Stromal cell of bone marrow (primary cell): ENCODE measurements at places on chromosomes 2 and 18.

DNA sequence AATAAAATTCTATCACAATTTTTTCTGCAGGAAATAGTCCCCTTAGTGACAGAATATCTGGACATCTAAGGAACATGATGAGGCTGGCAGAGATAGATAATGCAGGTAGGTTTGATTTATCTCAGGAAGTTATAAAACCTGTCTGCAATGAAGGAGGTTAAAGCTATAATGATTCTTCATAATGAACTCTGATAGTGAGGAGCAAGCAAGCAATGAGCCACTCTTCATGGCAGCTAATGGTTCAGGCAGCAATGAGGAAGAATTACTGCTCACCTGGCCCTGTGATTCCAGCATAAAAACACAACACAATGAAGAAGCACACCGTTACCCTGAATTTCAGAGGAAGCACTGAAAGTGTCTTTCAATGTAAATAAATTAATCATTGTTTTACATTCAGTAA, 599.6 kb upstream of the PKDCC start:
- no peak for DNase-seq

DNA sequence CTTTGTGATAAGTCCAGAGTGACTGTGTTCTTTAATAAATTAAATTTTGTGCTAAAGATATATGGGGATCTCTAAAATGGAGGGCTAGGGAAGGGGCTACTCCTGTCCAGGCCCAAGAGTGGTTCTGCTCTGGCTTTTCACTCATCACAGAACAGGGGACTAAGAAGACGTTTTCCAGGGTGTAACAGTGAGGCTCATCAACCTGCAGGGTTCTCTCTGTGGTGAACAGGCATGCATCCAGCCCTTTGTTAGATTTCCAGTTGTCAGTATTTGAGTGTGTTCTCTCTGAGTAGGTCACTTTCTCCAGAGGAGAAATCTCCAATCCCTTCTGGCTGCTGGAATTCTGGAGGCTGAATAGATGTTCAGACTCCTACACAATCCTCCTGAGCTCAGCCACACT, 408.9 kb downstream of the PLCL1 start:
- no peak for DNase-seq

- DNase-seq, result no peak
Measured at GRCh38 chr2:11521775-11522174, 12.1 kb upstream of the GREB1 start.

DNA sequence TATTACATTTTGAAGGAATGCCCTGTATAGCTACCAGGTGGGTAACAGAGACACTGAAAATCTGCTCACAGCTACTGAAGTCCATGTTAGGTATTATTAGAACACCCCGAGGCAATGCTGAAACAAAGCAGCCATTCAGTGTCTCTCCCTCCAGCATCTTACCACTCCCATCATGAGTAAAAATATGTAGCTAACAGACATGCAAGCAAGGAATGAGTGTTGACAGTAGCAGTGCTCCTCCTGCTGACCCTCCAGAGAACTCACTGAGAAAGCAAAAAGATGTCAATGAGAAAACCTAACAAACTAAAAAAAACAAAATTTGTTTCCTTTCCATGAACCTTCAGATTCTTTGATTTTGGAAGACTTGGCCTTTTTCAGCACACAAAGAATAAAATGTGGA, 393.9 kb downstream of the LRRTM1 start:
- no peak for DNase-seq

DNA sequence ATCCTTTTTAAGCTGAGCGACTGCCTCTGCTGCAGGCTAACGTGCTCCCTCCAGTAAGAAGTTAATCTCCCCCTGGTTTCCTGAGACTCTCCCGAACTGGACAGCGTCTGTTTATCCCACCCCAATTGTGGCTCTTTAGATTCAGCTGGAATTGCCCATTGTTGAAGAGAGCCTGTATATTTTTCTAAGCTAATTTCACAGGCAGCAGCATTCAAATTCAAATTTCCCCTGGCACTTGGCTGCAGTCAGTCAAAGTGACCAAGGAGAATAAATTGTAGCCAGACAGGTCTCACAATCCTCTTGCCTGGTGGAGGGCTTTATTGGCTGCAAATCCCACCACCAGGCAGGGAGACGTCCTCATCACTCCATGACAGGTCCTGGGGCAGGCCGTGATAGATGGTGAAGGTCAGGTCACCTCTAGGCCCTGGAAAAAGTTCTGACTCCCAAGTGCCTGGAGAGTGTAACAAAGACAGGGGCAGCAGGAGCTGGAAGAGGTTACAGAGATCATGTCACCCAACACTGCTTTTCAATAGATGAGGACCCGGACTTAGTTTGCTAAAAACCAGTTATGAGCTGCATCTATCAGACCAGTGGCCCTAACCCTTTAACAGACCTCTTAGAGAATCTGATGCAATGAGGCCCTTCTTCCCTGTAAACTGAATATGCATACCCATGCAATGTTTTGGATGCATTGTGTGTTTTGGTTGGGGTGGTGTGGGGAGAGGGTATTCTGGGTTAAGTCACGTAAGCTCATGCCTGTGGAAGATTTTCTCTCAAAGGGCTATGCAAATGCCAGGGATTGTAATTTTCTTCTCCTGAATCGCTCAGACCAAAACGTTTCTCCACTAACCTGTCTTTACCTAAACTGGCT, 32.3 kb upstream of the C18orf32 start:
- DNase-seq, result no peak

- no peak for DNase-seq
Measured at GRCh38 chr18:68439642-68440041, 275.3 kb downstream of the TMX3 start.

DNA sequence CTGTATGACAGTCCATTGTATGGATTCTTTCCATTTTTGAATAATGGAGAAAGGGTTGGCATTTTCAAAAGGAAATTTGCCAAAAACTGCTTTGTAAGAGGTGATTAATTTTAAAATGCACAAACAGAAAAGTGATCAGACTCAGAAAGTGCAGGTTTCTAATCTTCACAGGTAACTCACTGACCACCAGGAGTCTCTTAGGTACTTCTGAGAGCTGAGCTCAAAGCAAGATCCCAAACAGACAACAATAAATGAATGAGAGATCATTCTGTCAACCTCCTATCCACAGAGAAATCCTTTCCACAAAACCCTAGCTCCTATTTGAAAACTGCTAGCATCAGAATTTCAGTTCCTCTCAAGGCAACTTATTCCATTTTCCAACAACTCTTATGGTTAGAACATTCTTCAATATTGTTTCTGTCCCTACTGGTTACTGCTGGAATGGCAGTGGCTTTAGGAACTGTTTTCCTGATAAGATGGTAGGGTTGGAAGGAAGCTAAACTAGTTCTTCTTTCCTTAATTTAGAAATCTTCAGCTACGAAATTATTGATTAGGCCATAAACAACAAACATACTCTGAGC, 20.6 kb upstream of the HAAO start:
- DNase-seq, result no peak
